GM23248 (cell line): ENCODE measurements at places on chromosomes 1 and 21.

- DNase-seq: no peak
These were observed 370.0 kb downstream of the HHAT start for GRCh38 chr1:210698661-210699060.

- no peak for DNase-seq
These were observed 125.9 kb upstream of the PROX1 start for GRCh38 chr1:213861841-213862240.

DNA sequence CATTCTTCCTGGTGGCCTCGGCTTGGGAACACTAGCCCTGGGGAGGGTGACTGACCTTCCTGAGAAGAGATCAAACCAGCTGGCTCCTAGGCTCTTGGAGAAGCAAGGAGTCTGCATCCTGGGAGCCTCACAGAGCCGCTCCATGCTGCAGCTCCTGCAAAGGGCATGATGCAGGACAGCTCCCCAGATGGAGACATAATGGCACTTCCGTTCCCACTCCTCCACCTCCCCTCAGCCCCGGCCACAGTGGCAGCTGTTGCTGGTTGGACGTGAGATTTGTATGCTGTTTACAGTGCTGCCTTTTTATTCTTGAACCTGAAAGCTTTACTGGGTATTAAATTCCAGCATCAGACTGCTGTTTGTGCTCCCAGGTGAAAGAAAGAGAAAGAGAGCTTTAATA is 83.7 kb upstream of the CTTNBP2NL start:
- DNase-seq: no peak

DNA sequence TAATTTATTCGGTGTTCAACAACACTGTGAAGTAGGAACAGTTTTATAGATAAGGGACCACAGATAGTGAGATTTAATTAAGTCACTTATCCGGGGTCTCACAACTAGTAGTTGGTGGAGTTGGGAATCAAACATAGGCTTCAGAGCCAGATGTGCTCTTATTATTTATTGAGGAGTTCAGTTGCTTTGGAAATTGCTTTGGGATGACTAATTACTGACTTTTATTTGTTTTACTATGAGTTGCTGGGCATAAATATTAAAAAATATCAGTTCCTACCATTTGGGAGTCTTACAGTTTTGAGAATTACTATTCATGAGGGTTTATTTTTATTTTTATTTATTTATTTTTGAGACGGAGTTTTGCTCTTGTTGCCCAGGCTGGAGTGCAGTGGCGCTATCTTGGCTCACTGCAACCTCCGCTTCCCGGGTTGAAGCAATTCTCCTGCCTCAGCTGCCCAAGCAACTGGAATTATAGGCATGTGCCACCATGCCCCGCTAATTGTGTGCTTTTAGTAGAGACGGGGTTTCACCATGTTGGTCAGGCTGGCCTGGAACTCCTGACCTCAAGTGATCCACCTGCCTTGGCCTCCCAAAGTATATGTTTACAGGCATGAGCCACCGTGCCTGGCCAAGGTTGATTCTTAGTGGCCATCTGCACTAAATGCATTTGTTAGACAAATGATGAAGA is 27.7 kb downstream of the THRAP3 start:
- peak; percentile 63 for DNase-seq

DNA sequence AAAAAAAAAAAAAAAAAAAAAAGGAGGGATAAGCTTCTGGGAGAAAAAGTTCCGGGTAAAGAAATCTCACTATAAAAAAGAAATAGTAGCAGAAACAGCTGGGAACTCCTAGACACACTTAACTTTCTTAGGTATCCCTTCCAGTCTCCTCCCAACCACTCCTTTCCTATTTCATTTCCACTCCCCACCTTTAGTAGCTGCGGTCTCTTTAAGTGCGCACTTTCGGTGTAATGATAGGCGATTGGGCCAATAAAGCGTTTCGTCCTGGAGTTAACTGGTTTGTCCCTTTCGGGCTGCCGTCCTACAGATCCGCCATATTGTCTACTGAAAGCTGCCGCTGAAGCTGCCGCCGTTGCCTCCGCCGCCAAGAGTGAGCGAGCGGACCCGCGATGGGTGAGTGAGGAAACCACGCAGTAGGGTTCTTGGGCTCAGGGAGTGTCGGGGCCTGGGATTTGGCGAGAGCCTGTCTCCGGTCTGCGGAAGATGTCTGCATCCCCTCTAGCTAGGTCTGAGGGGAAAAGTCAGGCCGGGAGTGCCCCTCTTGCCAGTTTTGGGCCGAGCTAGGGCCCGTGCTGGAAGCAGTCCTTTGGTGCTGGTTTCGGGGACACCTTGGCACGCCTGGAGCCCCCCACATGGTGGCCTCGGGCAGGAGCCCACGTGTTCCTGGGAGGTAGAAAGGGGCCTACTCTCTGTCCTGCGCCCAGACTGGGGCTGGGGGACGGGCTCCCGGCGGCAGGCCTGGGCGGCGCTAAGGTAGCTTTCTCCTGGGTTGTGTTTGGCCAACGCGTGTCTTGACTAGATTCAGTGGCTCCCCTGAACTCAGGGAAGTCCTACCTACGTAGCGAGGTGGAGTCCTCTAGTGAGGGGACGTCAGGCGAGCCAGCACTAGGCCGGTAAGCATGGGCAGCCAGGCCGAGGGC is at the start of gene KPNA6:
Gene KPNA6, plus strand, starts transcription at position 315 of the 920 bp plus-strand sequence. Its CDS starts 75 bp downstream, at position 390.
- DNase-seq: peak; percentile 96

GRCh38 chr1:77348549-77348948 is 66.7 kb downstream of the AK5 start:
- DNase-seq: no peak

- no peak for DNase-seq
These were observed 52.0 kb upstream of the FAM20B start for GRCh38 chr1:178973652-178974101.

DNA sequence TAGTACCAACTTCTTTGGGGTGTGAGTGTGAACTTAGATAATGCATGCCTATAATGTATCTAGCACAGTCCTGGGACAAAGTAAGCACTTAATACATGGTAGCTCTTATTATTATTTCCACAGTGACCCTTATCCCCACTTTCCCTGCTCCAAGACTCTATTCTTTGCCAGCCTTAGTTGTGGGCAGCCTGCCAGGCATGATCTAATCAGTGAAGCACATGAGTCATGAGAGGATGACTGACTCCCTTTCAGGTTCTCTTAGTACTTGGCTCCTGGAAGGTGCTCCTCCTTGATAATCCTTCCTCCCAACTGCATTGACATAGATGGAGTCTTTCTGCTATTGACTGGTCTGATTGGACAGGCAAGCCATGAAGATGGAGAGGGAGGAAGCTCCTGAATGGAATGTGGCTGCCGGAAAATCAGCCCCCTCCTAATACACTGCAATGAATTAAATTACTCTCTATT is 17.4 kb upstream of the GNG12 start:
- peak; percentile 92 for DNase-seq

- no peak for DNase-seq
These were observed 1.2 kb downstream of the BCL9 start for GRCh38 chr1:147542569-147542897.

- no peak for DNase-seq
These were observed 5.1 kb upstream of the MYBPH start for GRCh38 chr1:203180611-203181330.

- peak; percentile 54 for DNase-seq
These were observed 22.2 kb upstream of the RAP1A start for GRCh38 chr1:111597426-111597825.

DNA sequence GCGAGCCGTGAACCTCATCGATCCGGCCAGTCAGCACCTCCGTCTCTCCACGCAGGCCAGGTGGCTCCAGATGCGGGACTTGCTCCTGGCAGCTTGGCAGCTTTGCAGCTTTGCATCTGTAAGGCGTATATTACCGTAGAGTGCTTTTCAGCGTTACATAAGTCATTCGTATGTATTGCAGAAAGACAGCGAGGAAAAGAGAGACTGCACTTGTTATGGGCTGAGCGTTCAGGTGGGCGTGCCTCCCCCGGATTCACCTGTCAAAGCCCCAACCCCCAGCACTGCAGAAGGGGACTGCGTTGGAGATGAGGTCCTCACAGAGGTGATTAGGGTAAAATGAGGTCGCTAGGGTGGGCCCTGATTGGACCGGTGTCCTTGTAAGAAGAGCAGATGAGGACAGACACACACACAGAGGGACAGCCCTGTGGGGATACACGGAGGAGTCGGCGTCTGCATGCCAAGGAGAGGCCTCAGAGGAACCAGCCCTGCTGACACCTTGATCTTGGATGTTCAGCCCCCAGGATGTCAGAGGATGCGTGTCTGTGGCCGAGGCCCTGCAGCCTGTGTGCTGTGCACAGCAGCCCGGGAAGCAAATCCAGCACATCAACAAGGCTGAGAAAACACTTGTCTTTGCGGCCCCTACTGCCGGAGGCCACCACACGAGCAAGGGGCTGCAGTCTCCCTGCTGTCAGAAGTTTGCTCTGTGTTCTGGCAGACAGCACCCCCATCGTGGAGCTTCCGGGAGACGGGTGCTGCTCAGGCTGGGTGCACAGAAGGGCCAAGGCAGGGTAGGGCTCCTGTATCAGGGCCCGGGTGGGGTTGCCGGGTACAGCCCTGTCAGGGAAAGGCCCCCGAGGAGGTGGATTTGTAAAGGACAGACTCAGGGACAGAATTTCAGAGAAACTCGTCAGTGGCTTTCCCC is 10.9 kb upstream of the AGPAT3 start:
- DNase-seq: no peak

- DNase-seq: no peak
These were observed 140.2 kb upstream of the SGIP1 start for GRCh38 chr1:66393586-66394287.

DNA sequence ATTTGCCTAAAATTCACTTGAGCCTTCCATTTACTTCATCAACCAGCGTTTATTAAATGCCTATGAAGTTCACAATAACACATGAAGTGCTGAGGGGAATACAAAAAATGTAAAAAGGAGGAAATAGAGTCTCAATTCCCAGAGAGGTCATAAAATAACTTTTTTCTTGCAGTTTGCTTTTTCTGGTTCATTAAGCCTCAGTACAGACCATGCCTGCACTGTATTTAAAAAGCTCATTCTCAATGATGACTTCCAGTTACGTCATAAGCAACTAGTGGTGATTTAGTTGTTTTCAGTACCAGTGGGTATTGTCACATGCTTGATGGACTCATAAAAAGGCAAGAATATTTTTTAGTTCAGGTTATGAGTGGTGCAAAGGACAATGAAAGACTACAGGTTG is 160.1 kb upstream of the UBE2U start:
- DNase-seq: peak; percentile 54

DNA sequence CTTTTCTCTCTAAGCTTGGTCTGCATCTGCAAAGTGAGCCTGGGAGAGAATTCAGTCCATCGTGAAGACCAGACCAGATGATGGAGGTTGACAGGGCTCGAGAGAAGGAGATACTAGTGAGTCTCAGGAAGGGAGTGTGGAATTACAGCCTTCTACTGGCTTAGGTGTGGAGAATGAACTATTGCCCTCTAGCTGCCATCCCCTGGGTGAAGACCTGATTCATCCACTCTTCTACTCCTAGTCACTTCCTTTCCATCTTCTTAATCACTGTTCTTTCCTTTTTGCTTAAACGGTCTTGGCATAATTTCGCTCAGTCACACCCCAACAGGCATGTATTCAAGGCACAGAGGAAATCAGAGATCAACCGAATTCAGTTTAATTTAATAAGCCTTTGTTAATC is 34.0 kb upstream of the HSD17B7 start:
- DNase-seq: peak; percentile 82
